ENCODE measurements at places on chromosomes 1 and 21. TPM values are rescaled to one million over a fixed set of nuclear protein-coding genes. Genes with fewer than 3 reads are reported as not detected.

UBE2U gene
- not detected for total RNA-seq

LCE1D gene
- total RNA-seq = not detected

PGBD2 gene
- 4.1 TPM for total RNA-seq

TDRD5 gene
- not detected for total RNA-seq

OLFM3 gene
- total RNA-seq = not detected

SORT1 gene
- 18.4 TPM for total RNA-seq
